SJSA1 (cell line): ENCODE measurements at places on chromosomes 11 and 22. TPM values are rescaled to one million over a fixed set of nuclear protein-coding genes. Genes with fewer than 3 reads are reported as not detected.

DNA sequence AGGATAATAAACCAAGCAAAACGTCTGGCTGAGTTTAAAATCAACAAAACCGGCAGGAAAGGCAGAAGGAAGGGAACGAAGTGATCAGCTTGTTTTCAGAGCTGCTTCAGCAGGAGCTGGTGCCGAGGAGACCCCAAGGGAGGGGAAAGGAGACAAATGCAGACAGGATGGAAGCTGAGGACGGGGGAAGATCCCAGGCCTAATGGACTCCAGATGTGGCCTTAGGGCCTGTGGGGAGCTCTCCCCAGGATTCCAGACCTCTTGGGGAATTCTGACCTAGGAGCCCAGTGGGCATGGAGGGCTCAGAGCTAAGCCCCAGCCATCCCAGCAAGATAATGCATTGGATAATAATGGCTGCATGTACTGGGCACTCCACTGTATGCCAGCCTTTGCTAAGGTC, 211.4 kb upstream of the NARS2 start:
- H3K4me3 ChIP-seq, result no peak overlapping the region
- H3K27ac ChIP-seq, result no peak overlapping the region
- H3K27me3 ChIP-seq, result no peaks in the 10 kb centered on the region
- no peak for DNase-seq
- H3K36me3 ChIP-seq, result no peaks in the 10 kb centered on the region
- peaks cover 7% of the 10 kb centered on the region; the same call in 1 of the 2 replicates for H3K4me1 ChIP-seq

DNA sequence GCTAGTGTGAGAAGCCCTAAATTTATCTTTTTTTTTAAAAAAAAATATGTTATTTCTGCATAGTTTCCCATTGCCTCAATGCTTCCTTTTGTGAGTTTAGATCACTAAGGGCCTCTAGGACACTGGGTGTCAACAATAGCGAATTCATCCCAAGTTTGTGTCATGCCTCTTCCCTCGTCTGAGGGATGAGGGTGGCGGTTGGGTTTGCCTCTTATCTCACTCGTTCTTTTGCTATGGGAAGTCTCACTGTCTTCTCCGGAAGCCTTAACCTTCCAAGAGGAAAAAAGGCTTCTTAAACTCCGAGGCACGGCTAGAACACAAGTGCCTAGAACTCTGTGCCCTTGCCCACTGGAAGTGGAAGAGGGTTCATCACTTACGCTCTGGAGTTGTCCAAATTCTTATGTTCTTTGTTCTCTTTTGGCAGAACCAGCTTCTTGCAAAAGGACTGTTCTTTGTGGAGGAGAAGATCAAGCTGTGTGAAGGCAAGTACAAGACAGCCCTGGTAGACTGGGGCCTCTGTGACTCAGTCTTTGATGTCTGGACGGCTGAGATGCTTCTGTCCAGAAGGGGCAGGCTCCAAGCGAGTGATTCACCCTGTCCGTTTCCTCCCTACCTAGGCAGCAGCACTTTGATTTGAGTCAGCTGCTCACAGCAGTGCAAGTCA, 78.5 kb downstream of the TRAF6 start:
- peaks cover 35% of the 10 kb centered on the region for H3K4me1 ChIP-seq
- peaks cover 78% of the 10 kb centered on the region for H3K36me3 ChIP-seq
- H3K27ac ChIP-seq, result peak overlapping the region; percentile 60
- DNase-seq, result peak; percentile 93

GRCh38 chr11:96037405-96037949, 113.6 kb upstream of the MTMR2 start:
- H3K36me3 ChIP-seq, result no peaks in the 10 kb centered on the region
- no peak overlapping the region for H3K4me3 ChIP-seq
- peak overlapping the region; percentile 59 for H3K27ac ChIP-seq
- no peaks in the 10 kb centered on the region for H3K27me3 ChIP-seq

- peak within 1 kb of the TSS; percentile 65 for H3K4me3 ChIP-seq
- DNase-seq, result peak; percentile 36
- no peaks in the 10 kb centered on the region for H3K27me3 ChIP-seq
- peak within 1 kb of the TSS; percentile 54; the same call in 1 of the 2 replicates for H3K27ac ChIP-seq
- H3K36me3 ChIP-seq, result peaks cover 11% of the 10 kb centered on the region
Measured at GRCh38 chr11:72224564-72225410, at the start of gene INPPL1. TSS of gene INPPL1 (plus strand) at chr11:72224767. CDS start at chr11:72224985, 218 bp downstream.

GRCh38 chr11:115477410-115477809, 26.8 kb downstream of the CADM1 start:
- no peaks in the 10 kb centered on the region for H3K4me1 ChIP-seq
- DNase-seq, result no peak
- no peak overlapping the region for H3K27ac ChIP-seq
- H3K4me3 ChIP-seq, result no peak overlapping the region

DNA sequence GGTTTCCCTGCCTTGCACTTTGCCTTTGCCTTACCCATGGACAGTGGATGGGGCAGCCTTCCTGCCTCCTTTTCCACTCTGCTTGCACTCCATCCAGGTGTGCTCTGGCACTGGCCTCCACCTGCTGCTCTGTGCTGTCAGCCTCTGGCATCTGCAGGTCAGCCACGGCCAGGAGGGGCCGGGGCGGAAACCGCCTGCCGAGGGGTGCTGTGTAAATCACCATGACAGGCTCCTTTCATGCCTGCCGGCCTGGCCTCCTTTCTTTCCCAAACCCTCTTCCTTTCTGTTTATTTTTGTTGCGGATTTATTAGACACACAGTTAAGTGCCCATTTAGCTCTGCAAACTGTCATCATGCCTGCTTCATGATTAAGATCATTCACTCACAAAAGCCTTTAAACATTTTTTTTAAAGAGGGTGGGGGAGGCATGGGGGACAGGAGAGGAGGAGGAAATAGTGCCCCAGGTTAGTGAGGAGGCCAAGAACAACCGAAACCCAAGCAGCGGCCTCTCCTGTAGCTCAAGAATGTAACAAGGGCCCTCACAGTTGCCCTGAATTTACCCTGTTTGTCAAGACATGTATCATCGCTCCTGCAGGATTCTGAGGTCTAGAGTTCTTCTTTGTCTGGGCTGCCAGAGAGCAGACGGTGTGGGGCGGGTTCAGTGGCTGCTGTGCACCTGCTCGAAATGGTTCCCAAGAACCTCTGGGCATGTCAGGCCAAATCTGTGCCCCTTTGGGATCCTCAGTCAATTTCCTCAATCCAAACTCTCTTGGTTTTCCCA, 83.3 kb downstream of the BARX2 start:
- no peaks in the 10 kb centered on the region for H3K4me1 ChIP-seq
- no peak overlapping the region for H3K4me3 ChIP-seq
- H3K27ac ChIP-seq, result no peak overlapping the region
- H3K36me3 ChIP-seq, result no peaks in the 10 kb centered on the region
- no peaks in the 10 kb centered on the region for H3K27me3 ChIP-seq

DNA sequence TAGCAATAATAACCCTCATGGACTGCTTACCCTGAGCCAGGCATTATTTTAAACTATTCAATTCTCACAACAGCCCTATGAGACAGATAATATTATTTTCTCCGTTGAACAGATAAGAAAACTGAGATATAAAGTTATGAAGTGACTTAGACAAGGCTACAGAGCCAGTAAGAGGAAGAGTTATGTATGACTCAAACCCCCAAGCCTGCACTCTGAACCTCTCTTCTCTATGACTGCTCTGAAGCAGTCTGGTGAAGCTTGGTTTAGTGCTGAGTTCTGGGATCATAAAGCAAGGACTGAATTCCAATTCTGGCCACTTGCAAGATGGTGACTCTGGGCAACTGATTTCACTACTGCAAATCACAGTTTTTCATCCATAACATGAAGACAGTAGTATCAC, 34.5 kb downstream of the TNKS1BP1 start:
- H3K27me3 ChIP-seq, result no peaks in the 10 kb centered on the region
- DNase-seq, result no peak
- peaks cover 30% of the 10 kb centered on the region for H3K4me1 ChIP-seq
- no peaks in the 10 kb centered on the region for H3K36me3 ChIP-seq
- H3K4me3 ChIP-seq, result no peak overlapping the region
- no peak overlapping the region for H3K27ac ChIP-seq

- H3K36me3 ChIP-seq, result no peaks in the 10 kb centered on the region
- H3K4me1 ChIP-seq, result no peaks in the 10 kb centered on the region
- H3K27me3 ChIP-seq, result peaks cover 51% of the 10 kb centered on the region
- H3K4me3 ChIP-seq, result no peak overlapping the region
- no peak overlapping the region for H3K27ac ChIP-seq
Measured at GRCh38 chr22:36728505-36728904, 25.0 kb upstream of the CACNG2 start.

- no peaks in the 10 kb centered on the region for H3K27me3 ChIP-seq
- no peak for DNase-seq
- no peak overlapping the region for H3K4me3 ChIP-seq
- peaks cover 6% of the 10 kb centered on the region for H3K4me1 ChIP-seq
- H3K36me3 ChIP-seq, result no peaks in the 10 kb centered on the region
Measured at GRCh38 chr22:44164031-44164430, 16.7 kb upstream of the PARVG start.

DNA sequence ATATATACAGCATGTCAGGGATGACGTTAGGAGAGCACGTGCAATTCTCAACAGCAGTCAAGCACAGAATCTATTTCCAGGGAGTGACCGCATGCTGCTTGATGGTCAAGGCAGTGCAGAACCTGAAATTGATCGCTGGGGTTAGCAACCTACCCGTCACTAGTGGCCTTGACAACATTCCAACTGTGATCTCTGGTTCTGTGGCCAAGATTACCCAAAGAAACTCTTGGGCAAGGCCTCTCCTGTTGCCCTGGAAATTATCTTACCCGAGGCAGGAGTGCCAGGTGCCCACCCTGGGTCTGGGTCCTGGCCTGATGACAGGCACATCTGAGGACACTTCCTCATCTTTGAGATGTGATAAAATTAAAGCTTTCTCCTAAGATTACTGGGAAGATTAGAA, 2.2 kb downstream of the TM7SF2 start:
- H3K4me3 ChIP-seq, result no peak overlapping the region
- DNase-seq, result no peak
- peaks cover 14% of the 10 kb centered on the region for H3K27me3 ChIP-seq

DNA sequence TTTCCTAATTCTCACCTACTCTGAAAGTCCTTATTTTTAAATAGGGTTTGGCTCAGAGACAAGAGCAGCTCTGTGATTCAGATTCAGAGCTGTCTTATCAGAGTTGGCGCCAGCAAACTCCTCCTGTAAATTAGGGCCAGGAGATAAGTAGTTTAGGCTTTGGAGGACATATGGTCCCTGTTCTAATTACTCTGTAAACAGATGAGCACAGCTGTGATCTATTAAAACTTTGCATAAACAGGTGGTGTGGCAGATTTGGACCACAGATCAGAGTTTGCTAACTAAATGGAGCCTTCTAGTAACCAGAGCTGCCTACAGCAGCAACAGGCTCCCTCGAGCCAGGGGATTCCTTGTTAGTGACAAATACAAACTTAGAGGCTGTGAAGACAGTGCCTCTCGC, 27.9 kb downstream of the YPEL1 start:
- no peak overlapping the region for H3K27ac ChIP-seq
- no peak overlapping the region for H3K4me3 ChIP-seq
- DNase-seq, result no peak
- no peaks in the 10 kb centered on the region for H3K27me3 ChIP-seq
- peaks cover 15% of the 10 kb centered on the region; the same call in 1 of the 2 replicates for H3K4me1 ChIP-seq

GRCh38 chr11:21069909-21070308, 400.5 kb downstream of the NELL1 start:
- H3K4me1 ChIP-seq, result no peaks in the 10 kb centered on the region
- H3K27ac ChIP-seq, result no peak overlapping the region
- no peak overlapping the region for H3K4me3 ChIP-seq

DNA sequence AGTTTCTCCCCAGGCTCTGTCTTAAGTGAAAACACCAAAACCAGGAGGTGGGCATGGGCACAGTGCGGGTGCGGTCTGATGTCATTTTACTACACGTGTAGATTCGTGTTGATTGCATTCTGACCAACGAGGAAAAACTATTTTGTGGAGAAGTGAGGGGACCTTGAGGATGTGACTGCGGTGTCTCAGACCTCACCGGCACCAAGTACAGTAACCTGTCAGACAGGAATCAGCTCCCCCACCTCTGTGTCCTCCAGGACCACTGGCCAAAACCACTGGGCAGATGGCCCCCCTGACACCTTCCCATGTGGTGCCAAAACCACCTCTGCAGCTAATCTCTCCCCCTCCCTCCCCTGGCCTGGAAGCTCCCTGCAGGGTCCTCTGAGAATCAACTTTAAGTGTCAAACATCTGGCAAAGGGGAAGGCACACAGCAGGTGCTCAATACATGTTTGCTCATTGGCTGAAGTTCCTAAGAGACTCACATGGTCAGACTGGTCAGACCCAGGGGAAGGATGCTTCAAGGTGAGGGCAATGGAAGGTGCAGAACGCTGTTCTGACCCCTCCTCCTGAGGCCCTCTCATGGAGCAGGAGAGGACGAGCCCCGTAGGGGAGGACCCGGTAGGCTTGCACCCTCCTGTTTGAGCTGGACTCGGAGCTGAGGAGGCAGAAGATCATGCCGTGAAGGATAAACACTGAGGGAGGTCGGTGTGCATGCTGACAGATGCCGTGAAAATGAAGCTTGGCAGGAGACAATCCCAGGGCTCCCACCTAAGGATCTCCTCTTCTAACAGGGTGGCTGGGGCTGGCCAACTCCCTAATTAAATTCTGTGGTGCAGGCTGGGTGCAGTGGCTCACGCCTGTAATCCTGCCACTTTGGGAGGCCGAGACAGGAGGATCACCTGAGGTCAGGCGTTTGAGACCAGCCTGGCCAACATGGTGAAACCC, 129.9 kb downstream of the MPPED1 start:
- H3K4me3 ChIP-seq, result no peak overlapping the region
- DNase-seq, result peak; percentile 31
- H3K27ac ChIP-seq, result no peak overlapping the region
- H3K4me1 ChIP-seq, result peaks cover 10% of the 10 kb centered on the region

- peaks cover 8% of the 10 kb centered on the region for H3K4me1 ChIP-seq
- no peak for DNase-seq
- no peaks in the 10 kb centered on the region for H3K27me3 ChIP-seq
- H3K36me3 ChIP-seq, result no peaks in the 10 kb centered on the region
- no peak overlapping the region for H3K4me3 ChIP-seq
Measured at GRCh38 chr22:23153994-23154393, 8.7 kb downstream of the RAB36 start.

The MGAT3 gene
- total RNA-seq, result 3.9 and 4.3 TPM in 2 replicates

The PGR gene
- not detected in 2 replicates for total RNA-seq

The APOBEC3F gene
- total RNA-seq, result 2.6 and 3.8 TPM in 2 replicates

The OR56A1 gene
- total RNA-seq, result not detected in 2 replicates

The C11orf87 gene
- total RNA-seq, result 0.78 TPM in 1 of 2 replicates, not detected in the other

The MS4A15 gene
- total RNA-seq, result not detected in 2 replicates
